ENCODE measurements at places on chromosomes 6 and 20. TPM values are rescaled to one million over a fixed set of nuclear protein-coding genes. Genes with fewer than 3 reads are reported as not detected.
A peak's percentile ranks its signal among the peaks of the same experiment; 100 is the strongest.

GRCh38 chr20:35329435-35330139 lies 37.4 kb upstream of the FAM83C start:
- H3K27ac ChIP-seq: no peak overlapping the region
- no peaks in the 10 kb centered on the region for H3K36me3 ChIP-seq
- H3K27me3 ChIP-seq: no peaks in the 10 kb centered on the region
- no peak for DNase-seq
- H3K4me3 ChIP-seq: no peak overlapping the region

DNA sequence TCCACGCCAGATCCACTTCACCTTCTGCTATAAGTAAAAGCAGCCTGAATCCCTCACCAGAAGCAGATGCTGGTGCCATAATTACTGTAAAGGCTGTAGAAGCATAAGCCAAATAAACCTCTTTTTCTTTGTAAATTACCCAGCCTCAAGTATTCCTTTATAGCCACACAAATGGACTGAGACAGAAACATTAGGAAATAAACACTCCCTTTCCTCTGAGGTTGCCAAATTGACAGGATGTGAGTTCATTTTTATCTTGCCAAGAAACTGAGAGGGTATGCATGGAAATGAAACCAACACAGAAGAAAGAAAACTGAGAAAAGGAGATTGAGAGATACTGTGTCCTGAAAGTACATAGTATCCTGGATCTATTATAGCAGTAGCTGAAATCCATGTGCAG lies 481.2 kb downstream of the HAO1 start:
- no peak overlapping the region for H3K27ac ChIP-seq
- no peak overlapping the region for H3K4me3 ChIP-seq
- no peaks in the 10 kb centered on the region for H3K4me1 ChIP-seq
- DNase-seq: no peak
- H3K27me3 ChIP-seq: no peaks in the 10 kb centered on the region

GRCh38 chr20:36424314-36424713 lies 117.0 kb upstream of the MYL9 start:
- no peaks in the 10 kb centered on the region for H3K4me1 ChIP-seq
- no peaks in the 10 kb centered on the region for H3K27me3 ChIP-seq
- H3K4me3 ChIP-seq: no peak overlapping the region
- no peaks in the 10 kb centered on the region for H3K36me3 ChIP-seq

- H3K36me3 ChIP-seq: no peaks in the 10 kb centered on the region
- no peaks in the 10 kb centered on the region for H3K4me1 ChIP-seq
- no peaks in the 10 kb centered on the region for H3K27me3 ChIP-seq
- H3K27ac ChIP-seq: no peak overlapping the region
- H3K4me3 ChIP-seq: no peak overlapping the region
Measured at GRCh38 chr6:101150226-101150625, 243.3 kb upstream of the GRIK2 start.

GRCh38 chr20:16785226-16785625 lies 37.1 kb downstream of the OTOR start:
- no peaks in the 10 kb centered on the region for H3K4me1 ChIP-seq
- no peak for DNase-seq
- H3K36me3 ChIP-seq: no peaks in the 10 kb centered on the region
- no peak overlapping the region for H3K27ac ChIP-seq
- no peak overlapping the region for H3K4me3 ChIP-seq
- H3K27me3 ChIP-seq: no peaks in the 10 kb centered on the region

GRCh38 chr6:33416386-33417127 lies 1.4 kb downstream of the CUTA start:
- no peaks in the 10 kb centered on the region for H3K36me3 ChIP-seq
- H3K4me3 ChIP-seq: peak overlapping the region; percentile 70
- peaks cover 5% of the 10 kb centered on the region for H3K4me1 ChIP-seq
- H3K27ac ChIP-seq: peak overlapping the region; percentile 99

GRCh38 chr6:10640412-10640811 lies 54.0 kb downstream of the C6orf52 start:
- H3K36me3 ChIP-seq: no peaks in the 10 kb centered on the region
- H3K4me3 ChIP-seq: no peak overlapping the region
- no peak for DNase-seq
- H3K4me1 ChIP-seq: no peaks in the 10 kb centered on the region

GRCh38 chr20:38046572-38046971 lies 13.0 kb downstream of the RPRD1B start:
- H3K4me3 ChIP-seq: no peak overlapping the region
- H3K4me1 ChIP-seq: no peaks in the 10 kb centered on the region
- no peak overlapping the region for H3K27ac ChIP-seq
- no peaks in the 10 kb centered on the region for H3K27me3 ChIP-seq
- DNase-seq: no peak

GRCh38 chr6:137975188-137975940 lies 108.3 kb downstream of the TNFAIP3 start:
- no peak overlapping the region for H3K4me3 ChIP-seq
- H3K4me1 ChIP-seq: no peaks in the 10 kb centered on the region
- DNase-seq: no peak
- no peak overlapping the region for H3K27ac ChIP-seq
- no peaks in the 10 kb centered on the region for H3K27me3 ChIP-seq

- H3K4me3 ChIP-seq: no peak overlapping the region
- no peaks in the 10 kb centered on the region for H3K4me1 ChIP-seq
- H3K27ac ChIP-seq: no peak overlapping the region
Measured at GRCh38 chr20:14709439-14709838, 372.0 kb upstream of the FLRT3 start.

DNA sequence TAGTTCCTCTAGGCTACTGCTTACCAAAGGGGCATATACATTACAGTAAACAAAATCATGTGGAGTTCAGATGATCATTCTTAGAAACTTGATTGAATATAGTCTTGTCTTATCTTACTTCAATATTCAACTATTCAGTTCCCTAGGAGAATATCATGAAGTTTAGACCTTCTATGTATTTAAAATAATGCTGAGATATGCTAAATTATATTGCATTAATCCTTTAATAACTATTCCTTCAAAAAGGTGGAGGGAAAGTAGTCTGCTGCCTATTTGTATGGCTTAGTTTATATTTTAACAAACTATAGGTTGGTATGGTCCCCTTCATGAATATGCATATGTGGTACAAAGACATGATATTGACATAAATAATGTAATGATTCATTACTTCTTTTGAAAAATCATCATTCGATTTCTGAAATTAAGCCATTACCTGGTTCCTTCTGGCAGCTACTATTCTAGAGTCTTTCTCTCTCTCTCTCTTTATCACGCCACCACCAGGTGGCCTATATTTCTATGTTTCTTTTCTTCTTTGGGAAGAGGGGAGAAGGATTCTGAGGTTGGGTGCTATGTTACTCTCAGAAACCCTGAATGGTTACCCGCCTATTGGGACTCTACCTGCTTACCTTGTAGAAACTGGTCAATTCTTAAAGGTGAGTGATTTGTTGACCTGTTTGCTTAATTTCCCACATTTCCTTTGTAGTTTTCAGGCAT lies 855.8 kb downstream of the HACE1 start:
- H3K4me3 ChIP-seq: no peak overlapping the region
- H3K4me1 ChIP-seq: no peaks in the 10 kb centered on the region
- no peak overlapping the region for H3K27ac ChIP-seq
- DNase-seq: no peak
- no peaks in the 10 kb centered on the region for H3K36me3 ChIP-seq
- no peaks in the 10 kb centered on the region for H3K27me3 ChIP-seq

DNA sequence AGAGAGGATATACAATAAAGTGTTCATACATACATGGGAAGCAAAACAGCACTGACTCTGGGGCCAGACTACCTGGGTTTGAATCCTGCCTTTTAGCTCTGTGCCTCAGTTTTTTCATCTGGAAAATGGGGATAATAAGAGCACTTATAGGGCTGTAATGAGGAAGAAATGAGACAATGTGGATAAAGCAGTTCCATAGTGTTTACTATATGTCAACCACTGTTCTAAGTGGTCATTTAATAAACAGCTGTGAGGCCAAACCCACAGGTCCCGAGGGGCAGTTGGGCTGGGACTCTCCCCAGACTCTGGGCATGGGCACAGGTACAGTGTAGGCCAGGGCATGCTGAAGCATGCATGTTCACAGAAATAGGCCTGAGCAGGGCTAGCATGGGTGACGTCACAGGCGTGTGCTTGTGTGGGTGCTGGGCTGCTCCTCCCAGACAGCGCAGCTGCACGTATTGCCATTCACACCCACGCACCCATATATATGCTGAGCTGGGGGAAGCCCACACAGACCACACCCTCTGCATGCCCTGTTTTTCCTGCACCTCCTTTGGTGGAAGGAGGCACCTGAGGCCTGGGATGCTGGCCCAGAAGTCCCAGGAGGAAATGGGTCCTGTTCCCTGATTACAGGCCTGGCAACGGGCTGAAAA lies 3.5 kb upstream of the PLCG1 start:
- no peaks in the 10 kb centered on the region for H3K27me3 ChIP-seq

GRCh38 chr20:32190616-32191415 lies 16.7 kb downstream of the PLAGL2 start:
- H3K4me1 ChIP-seq: peaks cover 10% of the 10 kb centered on the region
- peak overlapping the region; percentile 60 for H3K4me3 ChIP-seq
- no peaks in the 10 kb centered on the region for H3K27me3 ChIP-seq
- H3K36me3 ChIP-seq: no peaks in the 10 kb centered on the region
- no peak for DNase-seq

- no peaks in the 10 kb centered on the region for H3K27me3 ChIP-seq
- H3K4me1 ChIP-seq: no peaks in the 10 kb centered on the region
- no peak for DNase-seq
Measured at GRCh38 chr6:74117113-74117512, 421.1 kb downstream of the CD109 start.

- H3K27ac ChIP-seq: no peak overlapping the region
- no peaks in the 10 kb centered on the region for H3K4me1 ChIP-seq
- H3K4me3 ChIP-seq: no peak overlapping the region
- DNase-seq: no peak
Measured at GRCh38 chr6:12152023-12152970, 137.9 kb upstream of the EDN1 start.

DNA sequence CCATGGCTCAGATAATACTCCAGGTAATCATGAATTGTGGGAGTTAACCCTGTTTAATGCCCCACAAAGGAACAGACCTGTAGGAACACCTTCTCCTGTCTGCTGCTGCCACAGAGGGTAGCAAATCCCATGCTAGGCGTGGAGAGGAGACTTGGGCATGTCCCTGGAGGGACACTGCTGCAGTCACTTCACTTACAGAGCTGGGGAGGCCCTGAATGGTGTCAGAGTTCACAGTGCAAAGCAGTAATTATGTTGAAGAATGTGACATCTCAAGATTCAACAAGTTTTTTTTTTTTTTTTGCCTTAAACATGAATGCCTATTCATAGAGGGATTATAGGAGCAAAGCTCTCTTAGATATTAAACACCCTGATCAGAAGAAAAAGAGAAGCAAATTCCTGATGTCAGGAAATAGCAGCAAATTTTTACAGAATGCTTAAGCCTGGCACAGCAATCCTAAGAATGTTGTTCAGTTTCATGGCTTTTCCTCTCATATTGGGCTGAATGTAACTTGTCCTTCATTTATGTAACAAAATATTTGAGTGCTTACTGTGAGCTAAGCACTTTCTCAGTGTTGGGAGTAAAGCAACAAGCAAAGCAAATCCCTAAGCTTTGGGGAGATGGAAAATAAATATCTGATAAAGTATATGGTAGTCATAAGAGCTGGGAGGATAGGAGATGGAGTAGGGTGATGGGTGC lies 45.0 kb downstream of the CARMIL1 start:
- no peaks in the 10 kb centered on the region for H3K36me3 ChIP-seq
- no peak overlapping the region for H3K4me3 ChIP-seq
- H3K27me3 ChIP-seq: no peaks in the 10 kb centered on the region
- no peak overlapping the region for H3K27ac ChIP-seq
- H3K4me1 ChIP-seq: no peaks in the 10 kb centered on the region

GRCh38 chr6:378958-379409 lies 12.6 kb upstream of the IRF4 start:
- no peaks in the 10 kb centered on the region for H3K4me1 ChIP-seq
- no peak for DNase-seq
- H3K27ac ChIP-seq: no peak overlapping the region
- no peak overlapping the region for H3K4me3 ChIP-seq

GRCh38 chr6:154196333-154196885 lies 157.4 kb downstream of the OPRM1 start:
- no peaks in the 10 kb centered on the region for H3K27me3 ChIP-seq
- DNase-seq: no peak
- no peak overlapping the region for H3K27ac ChIP-seq
- H3K36me3 ChIP-seq: no peaks in the 10 kb centered on the region

- H3K4me3 ChIP-seq: no peak overlapping the region
- no peaks in the 10 kb centered on the region for H3K4me1 ChIP-seq
- DNase-seq: no peak
- no peak overlapping the region for H3K27ac ChIP-seq
Measured at GRCh38 chr20:8361779-8362178, 229.7 kb downstream of the PLCB1 start.

DNA sequence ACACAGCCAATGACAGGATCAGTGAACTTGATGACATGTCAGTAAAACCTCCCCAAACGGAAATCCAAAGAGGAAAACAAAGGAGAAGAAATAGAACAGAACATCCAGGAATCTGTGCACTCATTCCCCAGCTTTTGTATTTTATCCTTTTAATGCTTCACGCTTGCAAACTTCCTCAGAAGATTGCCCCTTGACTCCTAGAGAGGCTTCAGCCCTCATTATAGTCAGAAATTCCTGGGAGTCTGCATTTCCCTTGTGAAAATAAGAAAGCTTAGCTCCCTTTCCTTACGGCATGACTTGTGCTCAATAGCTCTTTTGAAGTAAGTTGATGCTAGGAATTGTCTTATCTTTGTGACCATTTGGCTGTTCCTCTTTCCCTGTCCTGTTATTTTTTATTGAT lies 313.6 kb upstream of the OPRM1 start:
- H3K4me1 ChIP-seq: no peaks in the 10 kb centered on the region
- H3K27ac ChIP-seq: no peak overlapping the region
- H3K36me3 ChIP-seq: no peaks in the 10 kb centered on the region

- H3K4me1 ChIP-seq: no peaks in the 10 kb centered on the region
- H3K4me3 ChIP-seq: no peak overlapping the region
- no peaks in the 10 kb centered on the region for H3K27me3 ChIP-seq
Measured at GRCh38 chr20:14219801-14220461, 117.5 kb downstream of the FLRT3 start.

DNA sequence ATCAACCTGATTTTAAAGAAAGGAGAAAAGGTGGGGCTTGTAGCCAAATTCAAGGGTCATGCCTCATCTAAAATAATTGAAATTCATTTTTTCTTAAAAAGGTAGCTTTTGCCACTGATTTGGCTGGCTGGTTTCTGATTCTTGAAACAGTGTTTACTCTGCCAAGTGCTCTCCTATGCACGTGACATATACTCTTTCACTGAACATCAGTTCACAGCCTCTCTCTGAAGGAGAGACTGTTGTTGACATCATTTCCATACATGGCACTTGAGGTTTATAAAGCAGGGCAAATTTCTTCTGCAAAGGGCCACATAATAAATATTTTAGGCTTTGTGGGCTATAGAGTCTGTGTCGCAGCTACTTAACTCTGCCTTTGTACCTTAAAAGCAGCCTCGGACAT lies 40.4 kb upstream of the DOK5 start:
- no peak overlapping the region for H3K4me3 ChIP-seq
- no peak overlapping the region for H3K27ac ChIP-seq
- no peaks in the 10 kb centered on the region for H3K27me3 ChIP-seq
- no peak for DNase-seq

Gene FGD2
- 11.5 TPM for total RNA-seq

Gene C6orf58
- total RNA-seq: not detected

Gene ADGB
- not detected for total RNA-seq

Gene ADGRF1
- 0.66 TPM for total RNA-seq

Gene C20orf96
- 2.6 TPM for total RNA-seq

Gene EPHA7
- 0.66 TPM for total RNA-seq

Gene TFAP2D
- total RNA-seq: not detected

Gene HLA-DRB5
- total RNA-seq: 0.32 TPM

Gene TPX2
- 3.8 TPM for total RNA-seq

Gene FLOT1
- total RNA-seq: 142 TPM

Gene PDYN
- not detected for total RNA-seq

Gene DLK2
- 8.9 TPM for total RNA-seq

Gene PMEPA1
- 9.2 TPM for total RNA-seq

Gene ANKRD66
- not detected for total RNA-seq

Gene PPP1R14C
- total RNA-seq: 3.3 TPM

Gene GPLD1
- total RNA-seq: 1.3 TPM

Gene BPIFB1
- total RNA-seq: not detected

Gene BPIFB2
- total RNA-seq: 1.0 TPM

All from breast epithelium (tissue), 4 donors.